Caco-2 (cell line): ENCODE measurements at places on chromosomes 3 and 15. TPM values are rescaled to one million over a fixed set of nuclear protein-coding genes. Genes with fewer than 3 reads are reported as not detected.
A peak's percentile ranks its signal among the peaks of the same experiment; 100 is the strongest.

The SLMAP gene
- total RNA-seq = 126 and 136 TPM in 2 replicates

The PLSCR2 gene
- total RNA-seq = not detected in 2 replicates

- H3K4me3 ChIP-seq = no peak overlapping the region
- H3K27ac ChIP-seq = no peak overlapping the region
- no peak for DNase-seq
- no peaks in the 10 kb centered on the region for H3K36me3 ChIP-seq
These were observed 27.3 kb upstream of the TRAK1 start for GRCh38 chr3:42063888-42064287.

DNA sequence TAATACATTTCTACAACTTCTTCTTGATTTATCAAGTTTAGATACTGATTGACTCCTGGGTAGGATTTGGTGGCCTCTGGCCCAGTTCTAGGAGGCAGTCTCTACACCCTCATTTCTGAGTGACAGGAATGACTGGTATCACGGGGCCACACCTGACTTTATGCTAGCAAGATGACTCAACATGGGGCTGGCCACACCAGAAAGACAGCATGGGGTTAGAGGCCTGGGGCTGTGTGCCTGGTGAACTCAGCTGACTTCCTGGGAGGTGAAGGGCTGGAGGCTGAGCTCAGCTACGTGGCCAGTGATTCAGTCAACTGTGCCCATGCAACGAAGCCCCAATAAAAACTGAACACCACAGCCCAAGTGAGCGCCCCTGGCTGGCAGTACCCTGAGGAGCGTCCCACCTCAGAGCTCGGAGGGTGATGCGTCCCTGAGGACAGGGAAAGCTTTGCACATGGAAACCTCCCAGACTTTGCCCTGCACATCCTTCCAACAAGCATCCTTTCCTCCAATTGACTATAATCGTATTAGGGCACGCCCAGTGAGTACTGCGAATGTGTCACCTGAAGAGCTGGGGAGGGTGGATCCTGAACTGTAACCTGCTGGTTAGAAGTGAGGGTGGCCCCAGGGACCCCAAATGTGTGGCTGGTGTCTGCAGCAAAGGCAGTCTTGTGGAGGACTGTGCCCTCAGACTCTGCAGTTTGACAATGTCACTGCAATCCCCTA is 57.2 kb downstream of the NIPA2 start:
- no peaks in the 10 kb centered on the region; the same call in 1 of the 2 replicates for H3K36me3 ChIP-seq
- peak overlapping the region; percentile 71 for H3K27ac ChIP-seq
- DNase-seq = peak; percentile 76
- no peak overlapping the region for H3K4me3 ChIP-seq

- H3K27me3 ChIP-seq = no peaks in the 10 kb centered on the region; the same call in 1 of the 2 replicates
- DNase-seq = no peak
- no peak overlapping the region for H3K27ac ChIP-seq
- no peak overlapping the region for H3K4me3 ChIP-seq
- no peaks in the 10 kb centered on the region for H3K36me3 ChIP-seq
These were observed 71.9 kb downstream of the BOC start for GRCh38 chr3:113283306-113283705.

DNA sequence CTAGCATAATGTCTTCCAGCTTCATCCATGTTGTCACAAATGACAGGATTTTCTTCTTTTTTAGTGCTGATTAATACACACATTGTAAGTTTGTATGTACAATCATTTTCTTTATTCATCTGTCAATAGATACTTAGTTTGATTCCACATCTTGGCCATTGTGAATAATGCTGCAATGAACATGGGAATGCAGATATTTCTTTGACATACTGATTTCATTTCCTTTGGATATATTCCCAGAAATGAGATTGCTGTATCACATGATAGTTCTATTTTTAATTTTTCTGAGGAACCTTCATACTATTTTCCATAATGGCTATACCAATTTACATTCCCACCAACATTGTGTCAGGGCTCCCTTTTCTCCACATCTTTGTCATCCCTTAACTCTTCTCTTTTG is 117.9 kb downstream of the MEIS2 start:
- H3K4me1 ChIP-seq = peaks cover 8% of the 10 kb centered on the region
- H3K27me3 ChIP-seq = no peaks in the 10 kb centered on the region
- DNase-seq = no peak
- H3K27ac ChIP-seq = no peak overlapping the region

The SKIL gene
- total RNA-seq = 19.6 and 20.5 TPM in 2 replicates

The STAB1 gene
- total RNA-seq = 0.39 and 0.63 TPM in 2 replicates

DNA sequence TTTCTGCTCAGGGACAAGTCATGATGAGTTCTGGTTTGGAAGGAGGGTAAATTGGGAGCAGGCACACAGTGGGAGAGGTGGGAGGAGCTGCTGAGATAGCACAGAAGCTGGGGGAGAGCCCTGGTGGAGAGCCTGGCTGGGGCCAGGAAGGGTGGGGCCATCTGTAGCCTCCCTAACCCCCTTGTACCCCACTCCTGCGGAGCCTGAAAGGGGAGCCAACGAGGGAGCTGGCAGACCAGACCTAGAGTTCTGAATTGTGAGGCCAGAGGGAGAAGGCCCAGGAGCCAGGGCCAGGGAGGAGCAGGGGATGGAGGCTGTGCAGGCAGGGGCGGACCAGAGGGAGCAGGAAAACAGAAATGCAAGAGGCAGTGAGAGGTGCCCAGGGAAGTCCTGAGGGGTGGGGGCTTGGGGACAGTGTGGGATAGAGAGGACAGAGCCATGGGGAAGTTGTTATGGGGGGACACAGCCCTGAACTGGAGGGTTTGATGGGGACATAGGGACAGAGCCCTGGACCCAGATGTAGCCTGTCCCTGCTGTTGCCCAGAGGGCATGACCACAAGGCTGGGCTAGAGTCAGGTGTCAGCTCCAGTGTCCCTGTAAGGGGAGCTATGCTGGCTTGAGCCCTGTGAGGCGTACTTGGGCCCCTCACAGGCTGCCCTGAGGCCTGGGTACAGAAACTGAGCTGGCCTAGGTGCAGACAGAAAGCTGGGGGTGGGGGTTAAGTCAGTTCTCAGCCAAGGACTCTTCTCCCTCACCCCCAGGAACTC is 1.2 kb downstream of the TMIE start:
- no peaks in the 10 kb centered on the region for H3K4me1 ChIP-seq
- H3K27ac ChIP-seq = no peak overlapping the region
